Activated CD4-positive, alpha-beta T cell treated with anti-CD3 and anti-CD28 coated beads, Interleukin-2, Interleukin-4, amounts not matched to agents 100 ng/mL and 50 ng/mL, durations not matched to agents 16 hours and 8 hours (primary cell): ENCODE measurements at places on chromosomes 7 and 10.

GRCh38 chr7:90677486-90678404 is 81.6 kb downstream of the CDK14 start:
- DNase-seq: no peak

GRCh38 chr10:1187855-1188557 is 131.8 kb downstream of the WDR37 start:
- no peak for DNase-seq

GRCh38 chr7:111561904-111562732 is at the start of gene IMMP2L:
IMMP2L (minus strand) TSS chr7:111562492.
- peak; percentile 92 for DNase-seq

- no peak for DNase-seq
Observed at GRCh38 chr10:31126593-31126992, 94.9 kb upstream of the ZNF438 start.

DNA sequence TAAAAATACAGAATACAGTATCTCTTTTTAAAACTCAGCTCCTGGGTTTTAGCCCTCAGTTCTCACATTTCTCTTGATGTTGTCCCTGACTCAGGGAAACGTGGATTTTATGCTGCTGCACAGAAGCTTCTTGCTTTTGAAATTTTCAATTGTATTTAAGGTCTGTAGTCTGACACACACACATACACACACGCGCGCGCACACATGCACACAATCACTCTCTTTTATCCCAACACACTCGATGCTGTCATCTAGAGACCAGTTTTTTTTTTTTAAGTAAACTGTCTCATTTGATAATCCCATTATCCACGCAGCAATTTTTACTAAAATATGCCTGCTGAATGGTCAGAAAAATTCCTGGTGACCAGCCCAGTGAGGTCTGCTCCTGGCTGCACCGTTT is 108.6 kb downstream of the KMT2E start:
- DNase-seq: no peak

DNA sequence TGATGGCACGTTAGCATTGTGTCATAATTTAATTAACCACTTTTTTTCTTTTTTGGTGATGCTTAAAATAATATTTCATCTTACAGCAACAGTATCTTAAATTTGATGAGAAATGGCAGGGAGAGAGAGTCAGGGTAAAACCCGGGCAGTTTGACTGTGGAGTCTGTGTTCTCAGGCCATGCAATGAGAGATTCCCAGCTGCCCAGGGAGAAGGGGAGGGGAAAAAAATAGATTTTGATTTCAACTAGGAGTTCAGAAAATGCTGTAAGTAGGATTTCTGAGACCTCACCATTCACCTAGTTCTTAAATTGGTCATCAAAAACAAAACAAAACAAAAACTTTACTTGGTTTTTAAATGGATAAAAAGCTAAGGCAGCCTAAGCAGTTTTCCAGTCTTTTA is 37.4 kb upstream of the XPNPEP1 start:
- DNase-seq: no peak

DNA sequence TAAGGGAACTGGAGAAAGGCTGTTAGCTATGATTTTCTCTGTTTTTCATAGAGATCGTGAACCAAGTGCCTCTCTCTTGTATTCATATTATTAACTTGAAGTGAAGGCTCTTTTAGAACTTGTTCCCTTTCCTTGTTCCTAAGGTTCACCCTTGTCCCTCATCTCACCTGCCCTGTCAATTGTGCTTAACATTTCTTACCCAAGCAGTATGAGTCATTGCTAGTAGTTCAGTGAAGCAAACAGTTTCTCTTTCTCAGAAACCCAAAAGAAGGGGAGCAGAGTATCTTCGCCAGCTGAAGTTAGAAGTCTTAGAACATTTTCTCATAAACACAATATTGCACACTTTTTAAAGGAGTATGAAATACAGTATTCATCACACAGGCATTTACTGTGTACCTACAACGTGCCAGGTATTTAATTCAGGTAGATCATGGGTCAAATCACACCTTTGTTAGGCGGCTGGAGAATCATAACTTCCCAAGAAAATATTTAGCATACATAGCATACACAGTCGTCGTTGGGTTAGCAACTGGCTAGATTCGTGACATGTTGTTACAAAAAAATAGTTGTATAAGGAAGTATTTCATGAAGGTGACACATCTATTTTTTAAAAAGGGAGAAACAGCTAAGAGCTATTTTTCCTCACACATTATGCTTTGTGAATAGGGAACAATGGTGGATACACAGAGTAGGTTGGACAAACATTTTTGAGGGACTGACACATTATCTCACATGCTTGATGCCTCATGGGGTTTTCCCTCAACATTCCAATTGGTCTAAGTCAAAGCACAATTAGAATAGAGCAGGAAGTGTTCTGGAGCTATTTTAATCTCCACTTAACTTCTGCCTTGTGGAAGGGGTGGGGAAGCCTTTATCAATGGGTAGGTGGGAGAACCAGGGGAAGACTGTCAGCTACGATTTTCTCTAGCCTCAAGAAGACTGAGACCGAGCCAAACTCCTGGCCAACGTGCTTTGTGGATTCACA is 13.2 kb downstream of the HDAC9 start:
- DNase-seq: peak; percentile 30

DNA sequence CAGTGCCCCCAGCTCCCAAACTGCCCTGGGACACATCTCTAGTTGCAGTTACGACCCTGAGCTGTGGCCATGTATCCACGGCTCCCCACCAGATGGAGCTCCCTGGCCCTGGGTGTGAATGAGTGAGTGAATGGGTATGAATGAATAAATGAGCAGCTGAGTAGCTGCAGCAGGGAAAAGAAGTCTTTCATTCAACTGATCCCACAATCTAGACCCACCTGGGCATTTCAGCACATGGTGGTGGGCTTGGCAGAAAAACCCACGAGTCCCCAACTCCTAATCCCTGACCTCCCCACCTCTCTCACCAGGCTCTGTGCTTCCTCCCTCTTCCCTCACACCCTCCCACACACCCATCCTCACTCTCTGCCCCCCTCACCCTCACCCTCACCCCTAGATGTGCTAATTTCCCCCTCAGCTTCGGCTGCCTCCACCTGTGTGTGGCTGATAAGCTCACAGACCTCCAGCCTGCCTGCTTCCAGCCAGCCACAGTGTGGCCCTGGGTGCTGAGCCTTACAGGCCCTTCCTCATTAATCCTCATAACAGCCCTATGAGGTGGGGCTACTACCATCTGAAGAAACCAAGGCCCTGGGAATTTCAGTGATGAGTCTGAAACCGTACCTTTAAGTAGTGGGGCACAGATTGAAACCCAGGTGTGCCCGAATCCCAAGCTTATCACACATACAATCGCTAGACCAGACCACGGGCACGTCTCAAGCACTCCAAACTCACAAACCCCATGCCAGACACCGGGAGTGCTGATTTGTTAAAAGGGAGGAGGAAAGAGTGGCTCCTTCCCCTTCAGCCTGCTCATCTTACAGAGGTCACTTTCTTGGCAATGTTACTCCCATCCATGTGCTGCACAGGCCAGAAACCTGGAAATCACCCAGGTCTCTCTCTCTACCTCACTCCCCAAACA is 2.2 kb upstream of the ATP6V1F start:
- DNase-seq: no peak

GRCh38 chr7:73353243-73353642 is 25.3 kb downstream of the FKBP6 start:
- no peak for DNase-seq

GRCh38 chr10:109047856-109048255 is 875.5 kb downstream of the XPNPEP1 start:
- no peak for DNase-seq

GRCh38 chr7:151459726-151460473 is 20.0 kb upstream of the CRYGN start:
- DNase-seq: no peak

DNA sequence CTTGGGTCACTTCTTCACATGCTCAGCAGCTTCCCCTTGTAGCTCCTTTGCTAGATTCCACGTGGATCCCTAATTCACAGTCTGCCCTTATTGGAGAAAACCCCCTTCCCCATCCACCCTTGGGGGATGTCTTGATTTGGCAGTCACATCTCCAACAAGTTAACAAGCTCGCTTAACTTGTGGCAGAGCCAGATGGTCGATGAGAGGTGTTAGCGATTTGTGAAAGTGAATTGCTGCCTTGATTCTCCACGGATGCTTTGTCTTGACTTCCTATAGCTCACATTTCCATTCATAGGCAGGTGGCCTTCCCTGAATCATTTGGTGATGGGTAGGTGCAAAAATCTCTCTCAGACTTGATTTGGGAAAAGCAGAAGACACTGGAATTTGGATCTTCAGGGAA is 387.9 kb downstream of the TCERG1L start:
- DNase-seq: no peak
